Muscle of arm (tissue), 14 donors: ENCODE measurements at places on chromosomes 11 and 22.

DNA sequence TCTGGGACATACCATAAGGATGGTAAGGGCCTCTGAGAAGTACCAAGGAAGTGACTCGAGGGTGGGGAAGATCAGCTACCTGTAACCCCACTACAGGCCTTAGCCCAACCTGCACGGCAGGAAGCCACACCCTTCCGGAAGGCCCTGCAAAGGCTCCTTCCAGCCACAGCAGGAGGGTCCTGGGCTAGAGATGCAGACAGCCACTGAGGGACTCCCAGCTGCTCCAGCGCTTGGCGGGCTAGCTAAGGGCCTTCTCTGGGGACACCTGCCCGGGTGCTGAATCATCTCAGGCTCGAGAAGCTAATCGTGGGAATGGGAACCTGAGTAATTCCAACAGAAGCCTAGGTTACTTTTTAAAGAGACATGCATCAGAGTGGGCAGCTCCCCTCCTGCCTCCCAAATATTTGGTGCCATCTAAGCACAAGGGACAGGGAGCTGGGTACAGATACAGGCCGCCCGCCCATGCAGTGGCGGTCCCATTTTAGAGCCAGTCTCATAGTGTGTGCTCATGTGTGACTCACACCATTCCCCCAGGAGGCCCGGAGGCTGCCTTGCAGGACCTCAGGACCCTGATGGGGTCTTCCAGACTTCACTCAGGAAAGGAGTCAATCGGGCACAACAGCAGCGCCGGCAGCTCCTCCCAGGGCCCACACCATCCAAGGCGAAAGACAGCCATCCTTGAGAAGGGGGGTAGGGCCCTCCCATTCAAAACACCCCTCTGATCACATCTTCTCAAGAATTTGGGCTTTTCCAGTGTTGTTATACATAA, 8.0 kb downstream of the MYH9 start:
- no peak for DNase-seq

DNA sequence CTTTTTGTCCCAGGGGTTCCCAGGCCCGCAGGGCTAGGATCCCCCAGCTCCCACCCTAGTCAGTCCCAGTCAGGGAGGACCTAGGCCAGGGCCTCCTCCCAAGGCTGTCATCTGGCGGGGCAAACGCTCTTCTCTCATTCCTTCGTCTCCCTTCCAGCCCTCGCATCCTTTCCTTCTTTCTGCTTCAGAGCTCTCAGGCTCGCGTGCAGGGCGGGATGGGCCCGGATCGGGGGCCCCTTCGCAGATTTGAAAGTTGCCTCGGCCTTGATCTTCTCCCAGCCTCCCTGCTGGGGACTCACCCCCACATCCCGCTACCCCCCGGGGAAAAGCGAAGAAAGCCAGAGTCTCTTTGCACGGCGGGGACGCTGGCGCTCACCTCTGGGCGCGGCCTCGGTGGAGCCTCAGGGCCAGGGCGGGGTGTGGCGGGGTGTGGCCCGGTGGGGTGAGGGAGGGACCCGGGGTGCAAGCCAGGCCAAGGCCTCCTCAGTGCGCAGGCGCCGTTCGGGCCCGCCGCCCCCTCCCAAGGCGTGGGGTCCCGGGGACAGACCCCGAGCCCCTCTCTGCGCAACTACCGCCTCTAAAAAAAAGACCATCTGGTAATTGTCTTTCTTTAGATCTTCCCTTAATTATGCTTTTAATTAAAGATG, 14.8 kb upstream of the PAX6 start:
- no peak for DNase-seq

DNA sequence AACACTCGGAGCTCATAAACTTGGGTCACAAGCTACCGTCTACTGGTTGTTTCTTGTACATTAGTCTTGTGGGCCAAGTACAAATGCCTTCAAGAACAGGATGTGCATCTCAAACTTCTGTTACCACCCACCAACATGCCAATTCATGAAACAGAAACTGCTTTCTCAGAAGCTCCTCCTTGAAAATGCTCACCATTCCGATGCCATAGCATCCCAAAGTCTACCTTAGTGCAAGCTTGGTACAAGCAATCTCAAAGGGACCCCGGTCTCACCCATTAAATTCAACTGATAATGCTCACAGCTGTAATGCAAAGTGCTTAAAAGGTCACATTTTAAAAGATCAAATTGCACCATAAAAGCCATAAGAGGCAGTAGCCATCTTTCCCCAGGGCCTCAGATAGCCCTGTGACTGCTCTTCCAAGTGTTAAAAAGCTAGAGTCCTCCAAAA, 31.8 kb upstream of the CCDC34 start:
- no peak for DNase-seq

DNA sequence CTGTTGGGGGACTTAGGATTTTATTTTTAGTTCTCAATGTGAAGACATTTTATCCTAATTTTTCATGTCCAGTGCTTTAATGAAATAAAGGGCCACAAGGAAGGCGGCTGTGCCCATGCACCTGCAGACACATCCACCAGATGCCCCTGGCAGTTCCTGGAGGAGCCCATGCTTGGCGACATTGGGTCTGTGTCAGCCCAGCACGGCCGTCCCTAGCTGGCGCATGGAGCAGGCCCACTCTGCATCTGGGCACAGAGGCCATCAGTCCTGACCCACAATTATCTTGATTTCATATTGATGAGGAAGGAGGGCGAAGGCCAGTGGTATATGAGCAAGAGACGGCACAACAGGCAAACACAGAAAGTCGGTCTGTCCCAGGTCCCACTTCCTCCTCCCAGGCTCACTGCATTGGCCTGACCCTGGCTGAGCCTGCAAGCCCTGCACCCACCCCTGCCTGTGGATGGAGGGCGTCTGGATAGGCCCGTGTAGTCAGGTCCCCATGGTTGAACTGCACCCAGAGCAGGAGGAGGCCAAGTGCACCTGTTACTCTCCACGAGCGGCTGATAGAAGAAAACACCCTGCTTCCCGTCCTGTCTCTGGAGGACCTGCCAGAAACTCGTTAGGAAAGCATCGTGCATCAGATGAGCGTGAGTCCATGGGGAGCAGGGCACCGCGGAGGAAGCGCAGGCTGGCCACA, 296.9 kb downstream of the BRD1 start:
- no peak for DNase-seq

DNA sequence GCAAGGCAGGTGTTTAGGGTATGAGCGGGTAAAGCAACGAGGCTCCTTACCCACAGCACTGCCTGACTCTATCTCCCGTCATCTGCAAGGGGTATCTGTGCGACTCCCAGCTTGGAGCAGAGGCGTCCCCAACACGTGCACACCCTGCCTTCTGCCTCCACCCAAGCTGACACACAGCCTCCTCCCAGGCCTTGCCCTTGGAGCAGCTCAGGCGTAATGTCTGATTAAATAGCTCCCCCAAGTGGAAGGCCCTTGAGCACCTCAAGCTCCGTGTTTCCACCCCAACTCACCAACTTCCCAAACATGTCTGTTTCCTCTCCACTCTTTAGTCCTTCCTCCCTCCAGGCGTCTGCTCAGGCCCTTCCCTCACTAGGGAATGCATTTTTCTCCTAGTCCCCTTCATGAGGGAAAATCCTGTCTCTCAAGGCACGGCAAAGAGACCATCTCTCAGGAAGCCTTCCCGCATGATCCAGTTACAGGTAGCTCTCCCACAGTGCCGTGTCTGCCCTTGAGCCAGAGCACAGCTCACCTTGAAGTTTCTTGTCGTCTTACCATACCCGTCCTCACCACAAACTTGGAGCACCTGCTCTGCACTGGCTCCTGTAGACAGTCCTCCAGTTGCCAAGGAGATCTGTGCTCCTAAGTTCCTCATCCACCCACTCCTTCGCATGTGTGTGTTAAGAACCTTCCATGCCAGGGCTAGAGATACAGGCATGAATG, 15.8 kb downstream of the CYB5R2 start:
- peak; percentile 66 for DNase-seq

DNA sequence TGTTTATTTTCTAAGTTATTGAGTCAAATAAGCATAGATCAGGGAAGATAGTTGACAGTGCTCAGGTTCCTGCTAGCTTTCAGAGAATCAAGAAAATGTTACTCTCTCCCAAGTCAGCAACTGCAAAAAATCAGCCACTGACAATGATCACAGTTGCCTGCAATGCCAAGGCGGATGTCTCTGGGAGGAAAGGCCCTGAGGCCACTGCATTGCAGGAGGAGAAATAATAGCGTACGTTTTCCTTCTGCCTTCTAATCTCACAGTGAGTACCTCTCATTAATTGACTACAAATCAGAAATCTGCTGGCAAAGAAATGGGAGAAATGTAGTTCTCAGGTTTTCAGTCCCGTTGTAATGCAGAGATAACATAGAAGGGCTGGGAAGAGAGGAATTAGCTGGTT, 54.0 kb upstream of the SPON1 start:
- no peak for DNase-seq

GRCh38 chr11:6390718-6391469, 620 bp downstream of the SMPD1 start:
- DNase-seq = no peak

DNA sequence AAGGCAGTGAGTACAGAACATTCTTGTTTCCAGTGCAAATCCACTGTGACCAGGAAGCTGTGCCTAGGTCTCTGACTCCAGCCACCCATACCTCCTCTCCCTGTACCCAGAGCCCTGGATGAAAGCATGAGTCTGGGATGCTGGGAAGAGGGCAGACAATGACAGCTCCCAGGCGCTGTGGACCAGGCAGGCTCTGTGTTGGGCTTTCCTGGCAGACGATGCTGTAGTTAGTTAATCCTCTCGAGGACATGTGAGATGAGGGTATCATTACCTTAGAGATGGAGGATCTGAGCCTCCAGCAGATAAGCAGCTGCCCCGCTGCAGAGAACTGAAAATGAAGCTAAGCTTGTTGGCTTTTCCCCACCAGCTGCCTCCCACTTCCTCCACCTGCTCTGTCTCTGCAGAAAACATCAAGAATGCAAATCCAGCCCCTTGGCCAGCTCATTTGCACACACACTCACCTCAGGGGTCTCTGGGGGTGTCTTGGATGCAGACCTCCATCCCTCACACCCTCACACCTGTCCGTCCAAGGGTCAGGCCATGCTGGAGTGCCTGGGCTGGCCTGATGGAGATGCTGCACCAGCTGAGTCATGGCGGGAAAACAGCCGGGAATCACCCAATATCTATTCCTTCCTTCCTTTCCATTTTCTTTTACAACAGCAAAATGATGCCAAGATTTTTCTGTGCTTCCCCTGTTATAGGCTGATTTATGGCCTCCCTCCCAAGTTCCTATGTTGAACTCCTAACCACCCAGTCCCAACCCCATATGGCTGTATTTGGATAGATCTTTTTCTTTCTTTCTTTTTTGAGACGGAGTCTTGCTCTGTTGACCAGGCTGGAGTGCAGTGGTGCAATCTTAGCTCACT, 94.9 kb upstream of the SEPTIN5 start:
- no peak for DNase-seq

GRCh38 chr22:40009292-40009774, 14.6 kb downstream of the FAM83F start:
- DNase-seq = no peak

GRCh38 chr11:127059286-127059685, 58.7 kb upstream of the KIRREL3 start:
- no peak for DNase-seq

DNA sequence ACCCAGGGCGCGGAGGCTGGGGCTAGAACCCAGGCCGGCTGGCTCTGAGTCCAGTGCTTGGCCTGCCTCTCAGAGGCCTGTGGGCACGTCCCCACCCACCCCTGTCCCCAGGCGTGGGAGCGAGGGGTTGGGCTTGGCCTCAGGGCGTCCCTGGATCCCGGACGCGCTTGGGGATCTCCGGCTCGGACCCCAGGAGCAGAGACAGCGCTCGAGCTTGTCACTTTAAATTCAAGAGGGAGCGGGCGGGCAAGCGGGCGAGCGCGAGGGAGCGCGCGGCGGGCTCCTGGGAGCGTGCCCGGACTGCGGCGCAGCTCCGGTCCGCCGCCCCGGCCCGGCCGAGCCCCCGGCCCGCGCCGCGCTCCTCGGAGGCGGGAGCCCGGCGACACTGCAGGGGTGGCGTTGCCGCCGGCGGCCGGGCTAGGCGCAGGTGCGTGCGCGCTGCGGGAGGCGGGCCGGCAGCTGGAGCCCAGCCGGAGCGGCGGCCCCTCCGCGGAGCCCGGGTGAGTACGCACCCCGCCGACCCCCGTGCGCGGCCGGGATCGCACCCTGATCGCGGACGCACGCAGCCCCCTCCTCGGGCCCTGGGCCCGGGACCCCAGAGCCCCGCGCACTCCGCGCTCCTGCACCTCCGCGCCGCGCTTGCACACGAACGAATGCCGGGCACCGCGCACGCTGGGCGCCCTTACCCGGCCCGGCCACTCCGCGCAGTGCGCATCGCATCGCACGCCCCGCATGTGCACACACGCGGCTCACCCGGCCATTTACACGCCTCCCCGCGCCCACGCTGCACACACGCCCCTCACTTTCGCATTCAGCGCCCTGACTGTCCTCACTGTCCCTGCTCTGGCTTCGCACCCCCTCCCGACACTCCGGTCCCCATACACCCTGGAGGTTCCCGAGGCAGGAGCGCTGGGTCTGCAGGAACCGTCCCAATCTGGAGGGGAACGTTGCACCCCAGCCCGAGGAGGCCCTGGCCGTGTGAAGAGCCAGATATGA, at the start of gene SYT12:
SYT12 (plus strand) TSS at position 174 of the 996 bp plus-strand sequence. CDS start 7,011 bp downstream, outside the sequence.
- DNase-seq = no peak

- no peak for DNase-seq
Observed at GRCh38 chr11:124150684-124151083, 32.5 kb upstream of the OR10D3 start.

DNA sequence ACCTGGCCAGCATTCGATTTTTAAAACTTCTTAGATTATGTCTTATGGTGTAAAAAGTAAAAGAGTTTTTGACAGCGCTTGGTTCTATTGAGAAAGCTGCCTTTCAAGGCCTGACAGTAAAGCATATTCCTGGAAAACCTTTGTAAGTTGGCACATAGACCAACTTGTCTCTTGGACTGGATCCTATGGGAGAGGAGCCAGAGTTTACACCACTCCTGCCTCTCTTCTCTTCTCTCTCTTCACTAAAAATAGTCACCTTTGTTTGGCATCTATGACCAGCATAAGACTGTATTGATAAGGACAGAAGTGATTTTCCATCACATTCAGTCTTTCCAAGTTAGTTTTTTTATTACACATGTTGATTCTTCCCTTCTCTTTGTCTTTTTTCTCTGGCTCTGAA, 33.7 kb downstream of the CSRP3 start:
- DNase-seq = no peak

DNA sequence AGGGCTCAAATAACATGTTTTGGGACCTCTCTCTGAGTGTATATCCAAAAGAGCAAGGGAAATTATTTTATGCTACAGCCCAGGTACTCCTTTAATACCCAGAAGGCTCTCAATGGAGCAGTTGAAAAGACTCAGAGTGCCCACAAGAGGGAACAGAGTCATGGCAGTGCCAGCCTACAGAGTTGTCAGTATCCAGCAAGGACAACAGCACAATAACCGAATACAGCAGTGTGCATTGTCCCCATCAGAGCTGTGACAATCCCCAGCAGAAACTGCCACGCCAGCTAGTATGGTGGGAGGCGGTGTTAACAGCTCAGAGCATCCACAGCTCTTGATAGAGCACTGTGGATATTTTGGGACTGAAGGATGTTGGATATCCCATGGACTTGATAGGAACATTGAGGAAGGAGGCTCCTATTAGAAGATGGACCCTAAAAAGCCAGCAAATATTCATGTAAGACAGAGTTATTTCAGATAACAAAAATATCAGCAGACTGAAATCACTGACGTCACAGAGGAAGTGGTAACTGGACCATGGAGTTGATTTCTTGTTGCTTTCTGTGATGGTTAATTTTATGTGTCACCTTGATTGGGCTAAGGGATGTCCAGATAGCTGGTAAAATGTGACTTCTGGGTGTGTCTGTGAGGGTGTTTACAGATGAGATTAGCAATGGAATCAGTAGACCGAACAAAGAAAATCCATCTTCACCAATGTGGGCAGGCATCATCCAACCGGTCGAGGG, 17.7 kb upstream of the PAFAH1B2 start:
- no peak for DNase-seq
